ENCODE measurements at places on chromosomes 11 and 22.

DNA sequence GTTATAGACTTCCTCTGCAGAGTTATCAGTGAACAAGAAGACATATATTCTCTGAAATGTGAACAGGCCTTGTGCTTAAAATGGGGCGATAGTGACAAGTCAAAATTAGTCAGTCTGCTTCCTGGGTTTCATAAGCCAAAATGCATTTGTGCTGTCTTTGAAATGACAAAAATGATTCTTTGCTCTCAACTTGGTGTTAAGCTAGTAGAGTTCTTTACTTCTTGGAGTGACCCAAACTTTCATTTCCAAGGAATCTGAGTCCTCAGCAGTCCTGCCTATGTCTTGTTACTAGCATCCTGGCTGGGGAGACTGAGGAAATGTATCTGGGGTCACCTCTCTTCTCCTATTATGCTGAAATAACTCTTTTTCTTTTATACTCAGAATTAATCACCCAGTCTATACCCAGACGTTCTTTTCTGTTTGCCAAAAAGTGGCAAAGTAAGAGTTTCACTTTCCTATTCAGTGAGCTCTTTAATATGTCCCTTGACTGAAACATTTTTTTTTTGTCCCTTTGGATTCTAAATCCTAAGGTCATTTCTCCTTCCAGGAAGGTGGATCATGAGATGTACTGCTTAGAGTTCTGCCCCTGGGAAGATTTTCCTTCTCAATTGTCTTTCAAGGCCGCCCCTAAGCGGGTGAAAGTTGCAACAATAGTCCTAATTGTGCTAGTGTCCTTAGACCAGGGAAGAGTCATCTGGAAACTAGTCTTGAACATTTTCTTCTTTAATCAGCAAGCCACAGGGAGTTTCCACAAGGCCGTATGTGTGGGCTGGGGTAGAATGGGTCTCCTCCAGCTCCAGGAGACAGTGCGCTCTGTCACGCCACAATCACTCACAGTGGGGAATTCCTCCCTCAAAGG lies 53.0 kb upstream of the RDX start:
- peak; percentile 84 for DNase-seq

GRCh38 chr11:106193956-106194355 lies 116.5 kb downstream of the AASDHPPT start:
- no peak for DNase-seq

- DNase-seq = no peak
Observed at GRCh38 chr11:33694346-33695050, 6.1 kb downstream of the C11orf91 start.

DNA sequence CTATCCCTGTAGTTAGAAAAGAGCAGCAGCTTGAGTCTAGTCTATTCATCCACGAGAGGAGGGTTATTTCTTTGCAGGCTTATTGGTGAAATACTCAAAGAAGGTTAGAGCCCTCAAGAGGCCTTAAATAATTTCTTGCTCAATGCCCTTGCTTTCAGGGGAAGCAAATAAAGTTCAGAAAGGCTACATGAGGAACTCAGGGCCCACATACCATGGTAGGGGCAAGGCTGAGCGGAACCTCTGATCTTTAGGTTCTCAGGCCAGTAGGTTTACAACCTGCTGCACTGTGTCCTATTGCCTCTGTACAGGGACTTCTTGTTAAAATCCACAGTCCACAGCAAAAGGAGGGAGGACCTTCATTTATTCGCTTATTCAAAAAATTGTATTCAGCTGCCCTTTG lies 101.7 kb downstream of the ADAMTS15 start:
- no peak for DNase-seq

GRCh38 chr11:65427691-65428577 lies 5.3 kb downstream of the NEAT1 start:
- DNase-seq = peak; percentile 57

Measured in activated naive CD4-positive, alpha-beta T cell treated with Interleukin-2 at 50 U/mL for 16 hours (primary cell).